Lung (tissue), 17 donors: ENCODE measurements at places on chromosomes 6 and 20. TPM values are rescaled to one million over a fixed set of nuclear protein-coding genes. Genes with fewer than 3 reads are reported as not detected.

DNA sequence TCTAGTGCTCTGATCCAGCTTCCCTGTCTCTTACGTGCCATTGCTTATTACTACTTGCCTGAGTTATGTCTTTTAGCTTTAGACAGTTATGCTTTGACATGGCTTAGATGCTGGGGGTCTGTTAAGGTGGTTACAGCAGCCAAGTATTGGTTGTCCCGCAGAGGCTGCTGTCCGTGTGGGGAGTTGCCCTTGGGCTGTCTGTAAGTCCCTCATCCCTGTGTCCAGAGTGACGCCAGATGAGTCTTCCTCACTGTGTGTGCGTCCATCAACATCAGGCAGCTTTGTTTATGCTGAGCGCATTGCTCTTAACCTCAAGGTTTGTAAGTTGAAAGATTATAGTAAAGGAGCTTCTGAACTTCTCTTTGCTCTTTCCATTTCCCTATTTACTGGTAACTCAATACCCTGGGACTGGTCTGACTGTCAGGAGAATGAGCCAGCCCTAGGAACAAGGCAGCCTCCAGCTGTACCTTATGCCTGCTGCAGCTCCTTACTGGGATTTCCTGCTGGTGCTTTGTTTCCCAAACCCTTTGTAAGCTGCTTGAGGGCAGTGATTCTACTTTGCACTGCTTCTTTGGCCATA is 7.2 kb downstream of the FAM120B start:
- no peaks in the 10 kb centered on the region for H3K27me3 ChIP-seq
- no peak overlapping the region for H3K27ac ChIP-seq
- peaks cover 3% of the 10 kb centered on the region for H3K36me3 ChIP-seq
- DNase-seq = no peak
- peaks cover 2% of the 10 kb centered on the region for H3K4me1 ChIP-seq

- H3K36me3 ChIP-seq = peaks cover 8% of the 10 kb centered on the region
- H3K27ac ChIP-seq = no peak overlapping the region
- peak; percentile 54 for DNase-seq
- H3K27me3 ChIP-seq = no peaks in the 10 kb centered on the region
Measured at GRCh38 chr6:35357677-35358076, 15.3 kb downstream of the PPARD start.

GRCh38 chr6:142561511-142562265 is 259.9 kb downstream of the ADGRG6 start:
- no peaks in the 10 kb centered on the region for H3K36me3 ChIP-seq
- peaks cover 17% of the 10 kb centered on the region for H3K4me1 ChIP-seq
- H3K27ac ChIP-seq = no peak overlapping the region
- H3K27me3 ChIP-seq = no peaks in the 10 kb centered on the region
- no peak overlapping the region for H3K4me3 ChIP-seq

DNA sequence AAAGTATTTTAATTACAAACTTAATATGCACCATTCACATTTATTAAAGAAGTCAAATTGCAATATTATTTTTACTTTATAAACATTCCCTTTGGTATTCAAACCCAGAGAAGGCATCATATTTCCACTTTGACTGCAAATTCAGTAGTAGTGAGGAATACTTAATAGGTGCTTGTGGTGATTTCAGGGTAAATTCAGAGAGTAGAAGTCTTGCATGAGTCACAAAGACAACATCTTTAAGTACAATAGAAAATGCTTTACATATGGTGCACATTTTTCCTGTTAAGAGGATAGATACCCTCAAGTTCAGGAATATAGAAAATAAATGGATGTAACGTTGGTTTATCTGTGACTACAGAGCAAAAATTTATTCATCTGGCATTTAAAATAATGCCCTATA is 390.2 kb downstream of the TENT5A start:
- H3K4me3 ChIP-seq = no peak overlapping the region
- H3K36me3 ChIP-seq = no peaks in the 10 kb centered on the region
- H3K4me1 ChIP-seq = no peaks in the 10 kb centered on the region
- no peaks in the 10 kb centered on the region for H3K27me3 ChIP-seq
- peak; percentile 2 for DNase-seq

- peak overlapping the region; percentile 91 for H3K27ac ChIP-seq
- no peaks in the 10 kb centered on the region for H3K27me3 ChIP-seq
- peaks cover 41% of the 10 kb centered on the region for H3K4me1 ChIP-seq
Measured at GRCh38 chr6:149318581-149319286, 1.2 kb downstream of the TAB2 start.

SLC22A16 gene
- total RNA-seq = 0.65 TPM

TMEM239 gene
- total RNA-seq = not detected
